Aorta (tissue), 5 donors: ENCODE measurements at places on chromosomes 1 and 21.

- DNase-seq: peak; percentile 86
Observed at GRCh38 chr1:21673277-21673780, 4.2 kb upstream of the RAP1GAP start.

GRCh38 chr1:7752512-7753417, 18.3 kb upstream of the VAMP3 start:
- peak; percentile 56 for DNase-seq

- DNase-seq: no peak
Observed at GRCh38 chr1:22591576-22591975, 28.3 kb downstream of the EPHA8 start.

DNA sequence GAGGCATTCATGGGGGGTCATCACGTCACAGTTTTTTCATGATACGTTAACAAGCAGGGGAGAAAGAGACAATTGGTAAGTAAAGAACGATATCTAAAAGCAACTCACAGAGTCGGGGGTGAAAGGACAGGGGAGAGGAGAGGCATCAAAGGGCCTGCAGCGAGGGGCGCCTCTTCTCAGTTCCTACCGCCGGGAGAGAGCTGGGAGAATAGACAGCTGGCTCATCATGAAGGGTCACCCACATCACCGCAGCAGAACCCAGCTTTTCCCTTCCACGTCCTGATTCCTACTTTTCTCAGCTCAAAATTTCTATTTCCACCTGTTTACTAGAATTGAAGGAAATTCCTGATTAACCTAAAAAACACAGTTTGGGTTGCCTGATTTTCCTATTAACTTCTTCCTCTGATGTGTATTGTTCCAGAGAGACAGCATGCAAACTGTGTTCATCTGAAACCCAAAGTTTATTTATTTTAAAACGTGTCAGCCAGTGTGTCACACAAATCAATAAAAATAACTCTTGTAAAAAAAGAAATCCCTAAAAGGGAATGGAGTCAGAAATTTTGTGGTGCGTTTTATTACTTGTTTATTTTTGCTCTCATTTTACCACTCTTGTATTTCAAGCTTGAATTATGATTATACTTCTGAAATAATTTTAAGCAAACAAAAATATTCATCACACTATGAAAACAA, 75.4 kb downstream of the SLC25A24 start:
- DNase-seq: no peak

DNA sequence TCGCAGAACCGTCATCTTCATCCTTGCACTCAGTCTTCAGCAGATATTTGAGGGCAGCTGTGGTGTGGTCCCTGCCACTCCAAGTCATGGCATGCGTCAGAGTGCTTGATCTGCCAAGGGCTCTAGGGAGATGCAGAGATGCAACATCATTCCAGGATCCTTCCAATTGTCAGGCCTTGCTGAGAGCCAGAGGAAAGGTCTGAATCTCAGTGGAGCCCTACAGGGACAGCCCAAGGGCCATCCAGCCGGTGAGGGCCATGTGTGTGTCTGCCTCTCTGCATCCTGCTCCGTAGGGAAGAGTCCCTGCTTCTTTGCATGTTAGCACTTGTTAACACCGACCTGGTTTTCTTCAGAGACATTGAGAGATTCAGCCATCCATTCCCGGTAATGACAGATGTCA, 17.6 kb downstream of the MAPKAPK2 start:
- no peak for DNase-seq

GRCh38 chr1:212649020-212649419, 40.5 kb downstream of the ATF3 start:
- no peak for DNase-seq

DNA sequence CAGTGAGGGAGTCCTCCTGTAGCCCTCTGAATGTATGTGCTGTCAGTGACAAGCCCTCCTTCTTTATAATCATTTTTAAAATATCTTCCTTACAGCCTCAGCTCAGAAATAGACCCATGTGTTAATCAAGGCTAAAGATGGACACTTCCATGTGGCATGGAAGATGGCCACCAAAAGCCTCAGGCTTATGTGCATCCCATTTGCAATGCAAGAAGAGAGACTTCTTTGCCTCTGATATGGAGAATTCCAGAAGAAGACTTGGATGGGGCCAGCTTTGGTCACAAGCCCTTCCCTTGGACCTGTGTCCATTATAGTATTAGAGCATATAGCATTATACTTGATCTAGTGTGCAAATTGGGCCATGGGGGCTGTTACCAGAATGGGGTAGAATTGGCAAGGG, 18.5 kb downstream of the CCDC185 start:
- DNase-seq: no peak

GRCh38 chr1:38481871-38482826, 377.4 kb downstream of the RRAGC start:
- DNase-seq: no peak

- no peak for DNase-seq
Observed at GRCh38 chr1:210755991-210756659, 377.8 kb downstream of the KCNH1 start.

DNA sequence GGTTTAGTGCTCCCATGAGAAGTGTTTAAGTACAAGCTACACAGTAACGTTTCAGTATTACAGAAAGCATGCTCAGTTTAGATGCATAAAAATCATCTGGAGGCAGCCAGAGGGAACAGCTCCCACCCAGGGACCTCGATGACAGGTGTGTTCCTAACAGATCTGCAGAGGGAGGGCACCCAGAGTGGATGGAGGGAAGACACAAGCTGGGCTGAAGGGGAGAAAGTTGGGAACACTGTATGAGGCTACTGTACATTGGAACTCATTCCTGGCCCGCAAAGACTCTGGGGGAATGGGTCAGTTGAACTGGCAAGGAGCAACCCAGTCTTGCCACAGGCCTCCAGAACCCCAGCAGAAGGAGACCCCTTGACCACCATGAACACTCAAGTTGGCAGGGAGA, 52.4 kb downstream of the ZP4 start:
- no peak for DNase-seq

- DNase-seq: peak; percentile 33
Observed at GRCh38 chr21:46091631-46092025, 6.3 kb upstream of the COL6A2 start.

- DNase-seq: no peak
Observed at GRCh38 chr1:226349801-226350518, 41.0 kb upstream of the LIN9 start.

- DNase-seq: peak; percentile 52
Observed at GRCh38 chr1:905811-906599, 17.7 kb upstream of the SAMD11 start.

DNA sequence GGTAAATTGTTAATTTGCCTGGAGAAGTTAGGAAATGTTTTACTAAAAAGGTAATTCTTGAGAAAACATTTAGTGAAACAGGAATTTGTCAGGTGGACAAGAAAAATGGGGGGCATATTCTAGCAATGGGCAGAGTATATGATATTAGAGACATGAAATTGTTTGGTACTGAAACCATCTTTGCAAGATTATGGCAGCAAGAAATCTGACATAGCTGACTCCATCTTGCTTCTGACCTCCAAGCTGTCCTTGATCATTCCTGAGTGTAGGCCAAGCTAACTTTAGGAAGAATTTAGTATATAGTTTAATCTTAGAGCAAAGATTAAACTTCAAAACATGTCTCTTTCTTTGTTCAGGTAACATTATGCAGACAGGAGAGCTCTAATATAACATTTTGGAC, 14.0 kb upstream of the SAMSN1 start:
- DNase-seq: no peak

DNA sequence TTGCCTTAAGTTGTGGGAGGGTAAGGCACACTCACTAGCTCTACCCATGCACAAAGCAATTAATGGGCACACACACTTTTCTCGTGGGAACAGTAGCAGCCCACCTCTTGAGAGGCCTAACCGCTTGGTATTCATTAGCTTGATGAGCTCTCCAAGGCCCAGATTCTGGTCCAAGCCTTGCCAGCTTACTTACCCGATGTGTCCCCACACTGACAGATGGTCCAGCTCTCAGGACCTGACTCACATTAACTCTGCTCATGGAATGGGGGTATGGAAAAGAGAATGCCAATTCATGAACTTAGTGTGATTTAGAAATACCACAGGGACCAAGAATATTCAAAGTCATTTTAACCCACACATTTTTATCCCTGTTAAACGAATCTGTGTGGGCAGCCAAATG, 106.8 kb upstream of the CACHD1 start:
- DNase-seq: no peak

DNA sequence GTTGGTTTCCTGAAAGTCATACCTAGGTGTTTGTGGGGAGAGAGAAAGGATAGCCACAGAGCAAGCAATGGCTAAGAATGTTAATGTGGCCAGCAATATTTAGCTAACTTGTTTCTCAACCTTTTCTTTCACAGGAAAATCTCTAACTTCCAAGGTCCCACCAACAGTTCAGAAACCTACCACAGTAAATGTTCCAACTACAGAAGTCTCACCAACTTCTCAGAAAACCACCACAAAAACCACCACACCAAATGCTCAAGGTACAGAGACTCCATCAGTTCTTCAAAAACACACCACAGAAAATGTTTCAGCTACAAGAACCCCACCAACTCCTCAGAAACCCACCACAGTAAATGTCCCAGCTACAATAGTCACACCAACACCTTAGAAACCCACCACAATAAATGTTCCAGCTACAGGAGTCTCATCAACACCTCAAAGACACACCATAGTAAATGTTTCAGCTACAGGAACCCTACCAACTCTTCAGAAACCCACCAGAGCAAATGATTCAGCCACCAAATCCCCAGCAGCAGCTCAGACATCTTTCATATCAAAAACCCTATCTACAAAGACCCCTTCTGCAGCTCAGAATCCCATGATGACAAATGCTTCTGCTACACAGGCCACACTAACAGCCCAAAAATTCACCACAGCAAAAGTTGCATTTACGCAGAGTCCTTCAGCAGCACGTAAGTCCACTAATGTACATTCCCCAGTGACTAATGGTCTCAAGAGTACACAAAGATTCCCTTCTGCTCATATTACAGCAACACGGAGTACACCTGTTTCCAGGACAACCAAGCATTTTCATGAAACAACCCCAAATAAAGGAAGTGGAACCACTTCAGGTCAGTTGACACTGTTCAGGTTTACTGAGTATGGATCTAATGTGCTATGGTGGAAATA, 15.3 kb downstream of the CD55 start:
- DNase-seq: no peak

GRCh38 chr21:45224189-45224938, 63.3 kb downstream of the POFUT2 start:
- peak; percentile 79 for DNase-seq

DNA sequence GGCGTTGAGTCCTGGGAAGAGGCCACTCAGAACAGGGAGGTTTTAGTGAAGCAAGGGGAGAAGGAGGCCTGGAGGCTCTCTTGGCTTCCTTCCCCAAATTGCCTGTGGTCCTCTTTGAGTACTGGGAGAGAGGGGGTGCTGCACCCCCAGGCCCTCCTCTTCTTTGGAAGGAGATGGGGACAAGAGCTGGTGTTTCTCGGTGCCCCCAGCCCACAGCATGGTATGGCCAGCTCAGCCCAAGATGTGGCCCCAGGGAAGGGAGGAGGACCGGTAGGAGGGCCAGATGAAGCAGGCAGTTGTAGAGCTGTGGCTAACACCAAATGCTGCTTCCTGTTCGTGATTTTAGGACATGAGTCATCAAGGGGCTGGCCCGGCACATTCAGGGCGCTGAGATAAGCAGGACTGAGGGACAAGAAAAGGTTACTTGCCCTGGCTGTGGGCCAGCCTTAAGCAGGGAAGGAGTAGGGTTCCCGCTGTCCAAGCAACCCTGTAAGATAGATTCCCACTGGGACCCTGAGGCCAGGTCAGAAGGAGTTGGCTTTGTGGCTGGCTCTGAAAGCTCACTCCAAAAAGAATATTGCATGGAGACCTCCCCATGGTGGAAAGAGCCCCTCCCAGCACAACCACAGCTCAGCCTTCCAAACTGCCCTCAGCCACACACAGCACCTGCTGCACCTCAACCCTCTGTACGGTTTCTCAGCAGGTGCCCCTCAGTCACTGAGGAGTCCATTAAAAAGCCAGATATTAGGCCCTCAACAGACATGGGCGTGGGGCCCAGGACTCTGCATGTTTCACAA, 4.9 kb upstream of the TNFRSF1B start:
- DNase-seq: peak; percentile 95

DNA sequence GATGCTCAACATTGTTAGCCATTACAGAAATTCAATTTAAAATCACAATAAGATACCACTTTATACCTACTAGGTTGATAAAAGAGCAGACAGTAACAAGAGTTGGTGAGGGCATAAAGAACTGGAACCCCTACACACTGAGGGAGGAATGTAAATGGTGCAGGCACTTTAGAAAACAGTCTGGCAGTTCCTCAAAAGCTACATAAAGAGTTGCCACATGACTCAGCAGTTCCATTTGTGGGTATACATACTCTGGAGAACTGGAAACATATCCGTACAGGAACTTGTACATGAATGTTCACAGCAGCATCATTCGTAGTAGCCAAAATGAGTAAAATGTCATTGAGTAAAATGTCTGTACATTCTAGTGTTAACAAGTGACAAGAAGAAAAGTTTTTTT, 17.0 kb downstream of the NSL1 start:
- DNase-seq: no peak
